A549 treated with ZK216348 at 1 μM for 4 hours (cell line): ENCODE measurements at places on chromosomes 2 and 18. TPM values are rescaled to one million over a fixed set of nuclear protein-coding genes. Genes with fewer than 3 reads are reported as not detected.

ABCA12 gene
- total RNA-seq = 0.14 to 0.26 TPM (median 0.24 TPM) in 5 replicates

SPATA3 gene
- not detected in 5 replicates for total RNA-seq

TYMS gene
- total RNA-seq = 162 to 192 TPM (median 176 TPM) in 5 replicates

NEURL3 gene
- total RNA-seq = 0.82 to 1.2 TPM (median 1.0 TPM) in 5 replicates

RNMT gene
- total RNA-seq = 16.4 to 22.5 TPM (median 18.4 TPM) in 5 replicates

ALLC gene
- not detected in 5 replicates for total RNA-seq

HRH4 gene
- not detected in 5 replicates for total RNA-seq

TCF23 gene
- total RNA-seq = not detected in 5 replicates

NEUROD1 gene
- total RNA-seq = not detected in 5 replicates

FKBP7 gene
- 8.9 to 12.0 TPM (median 9.9 TPM) in 5 replicates for total RNA-seq

TANC1 gene
- 6.1 to 10.0 TPM (median 8.9 TPM) in 5 replicates for total RNA-seq

FAM161A gene
- 5.0 to 9.9 TPM (median 8.1 TPM) in 5 replicates for total RNA-seq

FBXO36 gene
- 0.92 to 2.6 TPM (median 1.2 TPM) in 5 replicates for total RNA-seq

RAB27B gene
- 10.2 to 14.7 TPM (median 12.6 TPM) in 5 replicates for total RNA-seq

RASGRP3 gene
- 0.41 to 1.6 TPM (median 0.61 TPM) in 5 replicates for total RNA-seq

BMP10 gene
- not detected in 5 replicates for total RNA-seq

SLC9A4 gene
- not detected in 5 replicates for total RNA-seq

L3MBTL4 gene
- not detected in 5 replicates for total RNA-seq

NRP2 gene
- total RNA-seq = 92.4 to 182 TPM (median 157 TPM) in 5 replicates

C18orf32 gene
- total RNA-seq = 11.5 to 22.0 TPM (median 21.6 TPM) in 5 replicates

CLASP1 gene
- total RNA-seq = 14.4 to 20.6 TPM (median 18.5 TPM) in 5 replicates

LRATD1 gene
- total RNA-seq = 0.07 TPM in 1 of 5 replicates, not detected in the others

VWA3B gene
- total RNA-seq = 0.33 TPM in 1 of 5 replicates, not detected in the others

CFAP65 gene
- 0.11 to 0.23 TPM (median 0.18 TPM) in 5 replicates for total RNA-seq

LIPG gene
- total RNA-seq = 0.09 to 0.38 TPM (median 0.32 TPM) in 5 replicates

SCN2A gene
- 0.04 TPM in 1 of 5 replicates, not detected in the others for total RNA-seq

SOWAHC gene
- 6.6 to 13.5 TPM (median 11.7 TPM) in 5 replicates for total RNA-seq

GKN2 gene
- total RNA-seq = 2.7 to 6.0 TPM (median 3.7 TPM) in 5 replicates
